Amygdala (tissue), 56 donors: ENCODE measurements at places on chromosomes 4 and X.

DNA sequence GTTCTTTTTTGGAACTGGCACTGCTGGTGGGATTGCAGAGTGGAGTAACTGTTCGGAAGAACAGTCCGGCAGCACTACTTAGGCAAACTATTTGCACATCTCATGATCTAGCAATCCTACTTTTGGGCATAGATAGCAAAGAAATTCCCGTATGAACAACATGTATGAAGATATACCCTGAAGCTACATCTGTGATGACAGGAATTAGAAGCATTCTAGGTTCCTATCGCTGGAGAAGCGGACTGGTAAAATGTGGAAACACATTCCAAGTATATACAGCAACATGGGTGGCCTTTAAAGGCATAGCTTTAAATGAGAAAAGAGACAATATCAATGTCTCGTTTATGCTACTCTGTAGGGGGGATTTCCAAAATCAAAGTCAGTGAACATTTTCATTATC, 3.1 kb downstream of the DCAF16 start:
- DNase-seq = no peak

DNA sequence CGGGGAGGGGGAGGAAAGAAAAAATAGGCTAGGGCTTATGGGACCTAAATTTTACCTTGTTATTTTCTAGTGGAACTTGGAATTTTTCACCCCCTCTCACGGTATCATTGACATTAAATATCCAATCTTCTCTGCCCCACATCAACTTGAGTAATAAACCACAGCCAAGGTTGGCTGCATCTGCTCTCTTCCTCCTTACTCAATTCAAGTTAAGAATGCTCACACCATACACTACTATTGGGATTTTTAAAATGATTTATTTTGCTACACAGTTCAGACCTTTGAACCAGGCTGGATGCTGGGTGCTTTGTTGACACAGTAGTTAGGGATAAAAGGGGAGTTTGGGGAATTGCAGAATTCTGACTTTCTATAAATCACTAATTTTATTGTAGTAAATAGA, 78.2 kb upstream of the DHX15 start:
- DNase-seq = no peak

DNA sequence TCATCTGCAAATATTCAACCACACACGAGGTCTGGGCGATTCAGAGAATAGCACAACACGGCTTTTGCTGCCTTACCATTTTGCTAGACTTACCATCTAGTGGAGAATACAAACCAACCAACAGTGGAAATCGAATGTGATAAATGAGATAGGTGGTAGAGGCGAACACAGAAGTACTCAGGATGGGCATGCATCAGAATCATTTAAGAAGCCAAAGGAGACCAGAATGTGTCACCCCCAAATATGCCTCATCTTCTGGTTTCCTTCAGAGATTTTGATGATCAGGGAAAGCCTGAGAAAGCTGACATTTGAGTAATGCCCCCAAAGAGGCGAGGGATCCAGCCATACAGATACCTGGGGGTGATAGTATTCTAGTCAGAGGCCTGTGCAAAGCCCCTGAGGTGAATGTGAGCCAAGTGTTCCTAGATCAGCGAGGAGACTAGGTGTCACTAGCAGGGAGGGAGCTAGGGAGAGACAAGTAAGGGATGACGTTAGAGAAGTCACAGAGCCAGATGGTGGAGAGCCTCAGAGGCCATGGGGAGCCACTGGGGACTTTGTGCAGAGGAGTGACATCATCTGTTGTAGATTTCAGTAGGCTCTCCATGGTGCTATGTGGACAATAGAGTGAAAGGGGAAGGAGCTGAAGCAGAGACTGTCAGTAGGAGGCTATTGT, 1.7 kb downstream of the MTMR1 start:
- no peak for DNase-seq

DNA sequence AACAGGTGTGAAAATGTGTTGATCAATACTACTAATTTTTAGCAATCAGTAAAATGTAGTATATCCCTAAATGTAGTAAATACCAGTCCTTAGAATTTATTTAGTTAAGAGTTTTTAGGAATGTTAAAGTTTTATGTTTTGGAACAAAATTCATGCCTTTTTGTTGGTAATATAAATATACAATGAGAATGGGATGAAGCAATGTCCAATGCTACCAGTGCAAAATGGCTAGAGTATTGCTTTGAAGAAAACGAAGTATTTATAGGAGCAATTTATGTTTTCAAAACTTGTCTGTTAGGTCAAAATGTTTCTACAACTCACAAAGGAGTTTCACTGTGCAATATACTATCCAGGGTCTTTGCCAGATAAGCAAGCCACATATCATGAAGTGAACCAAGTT, 851.5 kb downstream of the PCDH18 start:
- DNase-seq = no peak

DNA sequence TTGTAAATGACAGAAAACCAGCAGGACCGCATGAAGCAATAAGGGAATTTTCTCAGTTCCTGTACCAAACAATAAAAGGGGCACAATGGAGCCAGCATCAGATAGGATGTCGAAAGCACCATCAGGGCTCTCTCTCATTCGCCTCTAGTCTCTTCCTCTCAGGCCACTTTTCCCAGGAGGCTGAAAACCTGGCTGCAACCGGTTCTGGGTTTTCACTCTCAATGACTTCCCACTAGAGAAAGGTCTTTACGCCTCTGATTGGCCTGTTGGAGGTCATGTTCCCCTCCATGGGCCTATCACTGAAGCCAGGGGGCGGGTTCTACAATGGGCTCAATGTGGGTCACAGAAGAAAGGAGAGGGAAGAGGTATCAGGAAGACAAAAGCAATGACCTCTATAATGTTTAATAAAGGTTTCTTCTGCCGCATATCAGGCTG, 29.3 kb downstream of the ZNF827 start:
- no peak for DNase-seq

- DNase-seq = no peak
Observed at GRCh38 chr4:139682741-139683151, 17.1 kb downstream of the MGST2 start.

GRCh38 chrX:148161701-148162100, 180.6 kb downstream of the FMR1NB start:
- DNase-seq = no peak

GRCh38 chr4:86036736-86037135, 323.1 kb downstream of the MAPK10 start:
- no peak for DNase-seq

DNA sequence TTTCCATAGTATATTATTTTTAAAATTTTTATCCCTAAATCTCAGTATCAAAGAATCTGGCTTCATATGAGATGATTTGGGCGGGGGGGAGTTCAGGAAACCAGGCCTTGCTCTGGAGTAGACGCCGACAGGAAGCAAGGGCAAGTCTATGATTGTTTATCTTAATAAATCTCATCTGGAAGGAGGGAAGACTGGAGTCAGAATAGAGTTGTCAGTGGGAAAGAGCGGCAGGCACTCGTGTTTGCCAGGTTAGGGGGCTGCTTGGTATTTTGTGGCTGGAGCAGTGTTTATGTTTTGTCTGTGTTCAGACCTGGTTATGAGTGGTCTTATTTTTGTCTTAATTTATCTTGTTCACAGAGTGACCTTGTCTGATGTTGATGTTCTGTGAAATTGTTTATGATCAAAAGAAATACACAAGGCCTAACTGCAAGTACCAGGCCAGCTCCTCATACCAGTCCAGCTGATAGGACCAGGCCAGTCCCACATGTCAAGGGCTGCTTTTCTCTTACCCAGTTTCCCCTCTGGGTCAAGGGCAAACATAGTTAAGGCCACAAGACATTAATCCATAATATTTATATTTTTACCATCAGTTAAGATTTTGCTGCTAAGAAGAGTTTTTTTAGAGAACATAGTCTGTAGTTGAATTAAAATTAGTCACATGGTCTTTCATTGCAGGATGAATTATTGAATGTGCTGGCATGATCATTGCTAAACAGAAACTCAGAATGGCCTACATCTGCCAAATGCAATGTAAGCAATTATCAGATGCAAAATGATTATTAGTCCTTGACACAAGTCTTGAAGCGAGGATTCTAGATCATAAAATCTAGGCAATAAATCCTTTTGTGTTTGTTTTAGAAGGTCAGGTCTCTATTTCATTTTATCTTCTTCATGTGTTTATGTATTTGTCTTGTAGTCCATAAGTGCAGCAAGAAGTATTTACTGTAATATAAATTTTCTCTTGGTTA, 176.5 kb downstream of the GASK1B start:
- no peak for DNase-seq

GRCh38 chr4:146643812-146644401, 5.2 kb downstream of the POU4F2 start:
- no peak for DNase-seq

GRCh38 chr4:124564121-124564520, 148.4 kb downstream of the ANKRD50 start:
- DNase-seq = no peak

DNA sequence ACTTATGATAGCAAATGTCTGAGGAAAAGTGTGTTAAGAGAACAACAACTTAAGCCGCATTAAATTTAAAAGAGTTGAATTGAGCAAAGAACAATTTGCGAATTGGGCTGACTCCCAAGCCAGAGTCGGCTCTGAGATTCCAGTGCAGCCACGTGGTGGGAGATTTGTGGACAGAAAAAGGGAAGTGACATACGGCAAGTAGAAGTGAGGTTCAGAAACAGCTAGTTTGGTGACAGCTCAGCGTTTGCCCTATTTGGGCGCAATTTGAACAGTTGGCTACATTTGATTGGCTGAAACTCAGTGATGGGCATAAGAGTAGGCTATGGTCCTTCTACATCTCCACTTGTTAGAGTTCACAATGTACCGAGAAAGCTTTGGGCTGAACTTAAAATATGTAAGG, 124.0 kb downstream of the PRKX start:
- DNase-seq = no peak

DNA sequence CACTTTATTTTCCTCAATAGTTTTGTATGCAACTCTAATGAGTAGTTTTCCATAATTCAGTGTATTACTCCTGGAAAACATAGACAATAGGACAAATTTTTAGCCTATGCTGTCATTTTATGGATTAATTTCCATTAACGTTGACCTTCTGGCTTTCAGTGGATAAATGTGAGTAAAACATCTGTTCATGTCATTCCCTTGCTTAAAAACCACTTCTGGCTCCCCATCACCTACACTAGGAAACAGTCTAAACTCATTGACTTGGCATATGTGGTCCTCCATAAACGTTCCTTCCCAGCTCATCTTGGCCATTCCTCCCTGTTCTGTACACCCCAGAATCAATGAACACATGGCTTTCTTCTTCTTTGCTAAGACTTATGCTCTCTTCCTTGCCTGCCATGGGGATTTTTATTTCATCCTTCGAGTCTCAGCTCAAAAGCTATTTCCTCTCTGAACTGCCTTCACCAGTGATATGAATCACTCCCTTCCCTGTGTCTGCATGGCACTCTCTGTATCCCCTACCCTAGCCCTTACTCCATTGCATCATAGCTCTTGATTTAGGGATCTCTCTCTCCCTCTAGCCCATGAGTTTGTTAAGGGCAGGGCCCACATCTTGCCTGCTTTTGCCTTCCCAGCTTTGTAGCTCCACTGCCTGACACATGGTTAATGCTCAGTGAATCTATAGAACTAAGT, 34.8 kb downstream of the DOCK11 start:
- no peak for DNase-seq
